ENCODE measurements at places on chromosomes 7 and 10. TPM values are rescaled to one million over a fixed set of nuclear protein-coding genes. Genes with fewer than 3 reads are reported as not detected.

GRCh38 chr10:17590969-17591645 lies 26.1 kb downstream of the HACD1 start:
- H3K4me3 ChIP-seq, result no peak overlapping the region
- peaks cover 14% of the 10 kb centered on the region for H3K4me1 ChIP-seq
- H3K27me3 ChIP-seq, result peaks cover 2% of the 10 kb centered on the region
- no peak overlapping the region for H3K27ac ChIP-seq
- no peak for DNase-seq

DNA sequence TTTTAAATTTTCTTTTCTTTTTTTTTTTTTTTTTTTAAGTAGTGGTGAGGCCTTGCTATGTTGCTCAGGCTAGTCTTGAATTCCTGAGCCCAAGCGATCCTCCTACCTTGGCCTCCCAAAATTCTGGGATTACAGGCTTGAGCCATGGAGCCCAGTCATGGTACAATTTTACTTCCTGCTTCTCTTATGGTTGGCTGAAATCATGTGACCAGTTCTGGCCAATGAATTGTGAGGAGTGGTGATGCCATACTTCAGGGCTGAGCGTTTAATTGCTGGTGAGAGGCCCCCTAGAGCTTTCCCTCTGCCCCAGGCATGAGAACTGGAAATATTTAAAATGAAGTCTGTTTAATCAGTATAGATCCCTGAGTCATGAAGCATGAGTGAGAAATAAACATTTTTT lies 22.2 kb upstream of the BAIAP2L1 start:
- no peak for DNase-seq
- peaks cover 4% of the 10 kb centered on the region for H3K4me1 ChIP-seq
- no peak overlapping the region for H3K27ac ChIP-seq

The GIMAP2 gene
- 231 TPM for total RNA-seq

DNA sequence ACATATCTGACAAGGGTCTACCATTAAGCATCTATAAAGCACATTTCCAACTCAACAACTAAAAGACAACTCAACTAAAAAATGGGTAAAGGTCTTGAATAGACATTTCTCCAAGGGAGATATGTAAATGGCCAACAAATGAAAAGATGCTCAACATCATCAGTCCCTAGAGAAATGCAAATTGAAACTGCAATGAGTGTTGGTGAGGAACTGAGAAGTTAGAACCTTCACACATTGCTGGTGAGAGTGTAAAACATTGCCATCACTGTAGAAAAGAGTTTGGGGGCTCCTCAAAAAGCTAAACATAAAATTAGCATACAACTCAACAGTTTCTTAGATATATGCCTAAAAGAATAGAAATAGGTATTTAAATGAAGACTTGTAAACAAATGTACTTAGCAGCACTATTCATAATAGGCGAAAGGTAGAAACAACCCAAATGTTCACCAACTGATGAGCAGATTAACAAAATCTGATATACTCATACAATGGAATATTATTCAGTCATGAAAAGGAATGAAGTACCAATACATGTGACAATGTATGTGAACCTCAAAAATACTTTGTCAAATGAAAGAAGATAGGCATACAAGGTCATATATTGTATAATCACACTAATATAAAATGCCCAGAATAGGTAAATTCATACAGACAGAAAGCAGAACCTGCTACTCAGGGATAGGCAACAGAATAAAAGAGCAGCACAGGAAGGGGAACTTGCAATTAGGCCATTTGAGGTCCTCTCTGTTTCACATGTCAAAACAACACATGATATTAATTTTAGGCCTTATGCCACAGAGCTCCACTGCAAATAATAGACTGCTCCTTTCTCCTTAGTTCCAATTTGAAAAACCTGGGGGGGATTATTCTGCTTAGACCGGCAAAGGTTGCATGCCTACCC lies 10.6 kb upstream of the LRRC72 start:
- peaks cover 4% of the 10 kb centered on the region for H3K27me3 ChIP-seq
- no peak for DNase-seq
- no peaks in the 10 kb centered on the region for H3K36me3 ChIP-seq
- H3K27ac ChIP-seq, result no peak overlapping the region
- no peaks in the 10 kb centered on the region for H3K4me1 ChIP-seq

DNA sequence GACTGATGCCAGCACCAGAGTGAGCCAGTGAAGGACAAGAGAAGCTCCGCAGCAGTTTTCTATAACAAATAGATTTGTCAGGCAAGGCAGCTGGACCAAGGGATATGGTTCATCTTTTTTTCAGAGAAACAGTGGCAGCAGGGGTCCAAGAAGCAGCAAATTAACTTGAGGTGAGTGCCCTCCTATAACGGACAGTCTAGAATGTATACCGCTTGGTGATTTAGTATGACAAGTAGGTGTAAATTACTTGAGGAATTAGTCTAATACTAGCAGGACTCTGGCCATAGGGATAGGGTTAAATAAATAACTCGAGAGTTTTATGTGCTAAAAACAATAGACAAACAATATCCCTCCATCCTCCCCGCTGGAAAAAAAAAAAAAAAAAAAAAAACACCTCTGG lies 153.0 kb upstream of the WNT16 start:
- no peak overlapping the region for H3K27ac ChIP-seq
- H3K27me3 ChIP-seq, result peaks cover 6% of the 10 kb centered on the region
- no peak overlapping the region for H3K4me3 ChIP-seq
- no peak for DNase-seq

- H3K27me3 ChIP-seq, result no peaks in the 10 kb centered on the region
- no peak overlapping the region for H3K4me3 ChIP-seq
- H3K27ac ChIP-seq, result no peak overlapping the region
Measured at GRCh38 chr10:121774813-121775212, 153.0 kb downstream of the ATE1 start.

All from naive thymus-derived CD8-positive, alpha-beta T cell (primary cell).